Calu3 (cell line): ENCODE measurements at places on chromosomes 3 and 15. TPM values are rescaled to one million over a fixed set of nuclear protein-coding genes. Genes with fewer than 3 reads are reported as not detected.

- H3K27ac ChIP-seq = no peak overlapping the region
- H3K36me3 ChIP-seq = no peaks in the 10 kb centered on the region
- no peak overlapping the region for H3K4me3 ChIP-seq
- H3K4me1 ChIP-seq = no peaks in the 10 kb centered on the region
These were observed 160.8 kb upstream of the TLE3 start for GRCh38 chr15:70258369-70259027.

GRCh38 chr3:27487383-27487782, 3.2 kb upstream of the SLC4A7 start:
- H3K36me3 ChIP-seq = peaks cover 23% of the 10 kb centered on the region
- no peak overlapping the region for H3K27ac ChIP-seq
- H3K4me3 ChIP-seq = no peak overlapping the region
- no peaks in the 10 kb centered on the region for H3K4me1 ChIP-seq
- DNase-seq = no peak
- H3K27me3 ChIP-seq = no peaks in the 10 kb centered on the region

- DNase-seq = no peak
- no peaks in the 10 kb centered on the region for H3K36me3 ChIP-seq
- H3K4me1 ChIP-seq = peaks cover 11% of the 10 kb centered on the region
- H3K4me3 ChIP-seq = no peak overlapping the region
- H3K27me3 ChIP-seq = peaks cover 17% of the 10 kb centered on the region
These were observed 94.0 kb upstream of the VGLL4 start for GRCh38 chr3:11737742-11738141.

GRCh38 chr3:97658668-97659285, 105.8 kb upstream of the ARL6 start:
- no peak overlapping the region for H3K27ac ChIP-seq
- DNase-seq = peak; percentile 8
- H3K4me1 ChIP-seq = no peaks in the 10 kb centered on the region
- H3K4me3 ChIP-seq = no peak overlapping the region
- no peaks in the 10 kb centered on the region for H3K36me3 ChIP-seq

- H3K4me3 ChIP-seq = no peak overlapping the region
- H3K4me1 ChIP-seq = no peaks in the 10 kb centered on the region
- no peak for DNase-seq
- H3K36me3 ChIP-seq = no peaks in the 10 kb centered on the region
These were observed 34.2 kb downstream of the SEMA5B start for GRCh38 chr3:122993124-122993978.

GRCh38 chr3:149507491-149508324, 33.2 kb downstream of the TM4SF4 start:
- DNase-seq = no peak
- peak overlapping the region; percentile 6 for H3K4me3 ChIP-seq
- no peaks in the 10 kb centered on the region for H3K27me3 ChIP-seq

DNA sequence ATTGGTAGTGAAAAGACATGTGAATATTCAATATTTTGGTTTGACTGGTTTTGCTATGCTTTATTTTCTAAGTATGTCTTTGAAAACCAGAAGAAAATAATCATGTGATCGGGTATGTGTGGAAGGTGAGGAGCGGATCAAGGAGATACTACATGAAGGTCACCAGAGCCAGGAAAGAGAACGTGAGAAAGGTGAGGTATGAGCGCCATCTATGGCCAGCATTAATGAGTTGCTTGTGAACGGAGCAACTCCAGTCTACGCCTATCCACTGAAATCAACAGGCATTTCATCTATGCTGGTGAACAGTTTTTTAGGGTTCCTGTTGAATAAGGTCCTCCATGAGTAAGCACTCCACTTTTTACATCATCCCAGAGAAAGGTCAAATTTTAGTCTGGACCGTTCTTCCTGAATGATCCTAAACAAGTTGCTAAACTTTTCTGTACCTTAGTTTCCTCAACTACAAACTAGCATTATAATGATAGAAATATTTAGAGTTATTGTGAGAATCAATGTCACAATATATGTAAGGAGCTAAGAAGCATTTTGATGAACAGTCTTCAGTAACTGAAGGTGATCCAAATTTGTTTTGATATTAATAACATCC, 1435.2 kb upstream of the CADM2 start:
- H3K4me1 ChIP-seq = no peaks in the 10 kb centered on the region
- peak; percentile 60 for DNase-seq
- no peaks in the 10 kb centered on the region for H3K36me3 ChIP-seq
- H3K27ac ChIP-seq = no peak overlapping the region
- no peak overlapping the region for H3K4me3 ChIP-seq

- H3K4me3 ChIP-seq = no peak overlapping the region
- H3K27me3 ChIP-seq = no peaks in the 10 kb centered on the region
- peak; percentile 61 for DNase-seq
- H3K4me1 ChIP-seq = peaks cover 37% of the 10 kb centered on the region
These were observed 555.2 kb downstream of the MAGI1 start for GRCh38 chr3:65483480-65483879.

DNA sequence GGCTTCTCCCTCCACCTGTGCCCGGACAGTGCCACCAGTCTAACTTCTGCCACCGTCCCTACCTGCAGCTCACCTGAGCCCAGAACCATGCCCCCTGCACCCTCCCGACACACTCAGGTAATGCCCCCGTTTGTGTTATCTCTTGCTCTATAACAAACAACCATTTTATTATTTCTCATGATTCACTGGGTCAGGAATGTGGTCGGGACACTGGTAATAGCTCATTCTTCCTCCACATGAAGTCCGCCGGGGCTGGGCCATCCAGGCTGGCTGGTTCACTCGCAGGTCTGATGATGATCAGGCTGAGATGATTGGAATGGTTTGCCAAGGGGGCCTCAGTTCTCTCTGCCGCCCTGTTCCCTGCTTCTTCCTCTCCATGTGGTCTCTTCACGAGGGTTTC, 20.3 kb upstream of the NR2E3 start:
- peaks cover 57% of the 10 kb centered on the region for H3K4me1 ChIP-seq
- DNase-seq = peak; percentile 89
- H3K27ac ChIP-seq = peak overlapping the region; percentile 83
- peaks cover 21% of the 10 kb centered on the region for H3K36me3 ChIP-seq
- peak overlapping the region; percentile 42 for H3K4me3 ChIP-seq

- H3K4me3 ChIP-seq = no peak overlapping the region
- H3K27ac ChIP-seq = no peak overlapping the region
- H3K36me3 ChIP-seq = no peaks in the 10 kb centered on the region
- no peak for DNase-seq
- H3K27me3 ChIP-seq = no peaks in the 10 kb centered on the region
- no peaks in the 10 kb centered on the region for H3K4me1 ChIP-seq
These were observed 235.7 kb downstream of the SATB1 start for GRCh38 chr3:18189282-18190050.

DNA sequence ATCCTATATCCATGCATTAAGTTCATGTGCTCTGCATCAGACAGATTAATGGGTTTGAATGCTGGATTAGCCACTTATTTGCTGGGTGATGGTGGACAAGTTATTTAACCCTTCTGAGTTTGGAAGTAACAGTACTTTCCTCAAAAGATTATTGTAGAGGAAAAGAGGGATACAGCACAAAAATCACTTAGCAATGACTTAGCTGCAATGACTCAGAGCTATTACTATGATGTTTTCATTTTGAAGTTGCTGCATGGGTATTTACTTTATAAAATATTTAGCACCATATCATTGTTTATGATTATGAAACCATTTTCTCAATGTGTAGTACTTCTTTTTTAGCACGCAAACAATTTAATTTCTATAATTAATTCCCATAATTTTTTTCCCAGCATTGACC, 248.4 kb downstream of the MYRIP start:
- H3K4me1 ChIP-seq = no peaks in the 10 kb centered on the region
- no peaks in the 10 kb centered on the region for H3K27me3 ChIP-seq
- no peak for DNase-seq
- H3K27ac ChIP-seq = no peak overlapping the region
- no peak overlapping the region for H3K4me3 ChIP-seq

- no peak overlapping the region for H3K27ac ChIP-seq
- H3K36me3 ChIP-seq = no peaks in the 10 kb centered on the region
- H3K4me3 ChIP-seq = no peak overlapping the region
- H3K4me1 ChIP-seq = peaks cover 11% of the 10 kb centered on the region
These were observed 789.2 kb downstream of the DIPK2A start for GRCh38 chr3:144760831-144761230.

GRCh38 chr3:40237889-40238571, 71.5 kb upstream of the EIF1B start:
- H3K27ac ChIP-seq = no peak overlapping the region
- H3K36me3 ChIP-seq = no peaks in the 10 kb centered on the region
- no peak for DNase-seq
- no peaks in the 10 kb centered on the region for H3K4me1 ChIP-seq

GRCh38 chr3:64190517-64191515, 34.5 kb downstream of the PRICKLE2 start:
- DNase-seq = no peak
- H3K27me3 ChIP-seq = no peaks in the 10 kb centered on the region
- H3K27ac ChIP-seq = no peak overlapping the region
- peaks cover 42% of the 10 kb centered on the region for H3K4me1 ChIP-seq

- no peaks in the 10 kb centered on the region for H3K4me1 ChIP-seq
- no peak overlapping the region for H3K4me3 ChIP-seq
- peaks cover 9% of the 10 kb centered on the region for H3K27me3 ChIP-seq
- DNase-seq = no peak
- H3K36me3 ChIP-seq = no peaks in the 10 kb centered on the region
These were observed 8.6 kb downstream of the TM6SF1 start for GRCh38 chr15:83115831-83116565.

DNA sequence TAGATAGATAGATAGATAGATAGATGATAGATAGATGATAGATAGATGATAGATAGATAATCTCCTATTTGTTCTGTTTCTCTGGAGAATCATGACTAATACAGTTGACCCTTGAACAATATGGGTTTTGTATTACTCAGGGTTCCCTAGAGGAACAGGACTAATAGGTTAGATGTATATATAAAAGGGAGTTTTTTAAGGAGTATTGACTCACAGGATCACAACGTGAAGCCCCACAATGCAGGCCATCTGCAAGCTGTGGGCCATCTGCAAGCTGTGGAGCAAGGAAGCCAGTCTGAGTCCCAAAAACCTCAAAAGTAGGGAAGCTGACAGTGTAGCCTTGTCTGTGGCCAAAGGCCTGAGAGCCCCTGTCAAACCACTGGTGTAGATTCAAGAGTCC, 67.6 kb downstream of the PYDC2 start:
- H3K4me3 ChIP-seq = no peak overlapping the region
- no peaks in the 10 kb centered on the region for H3K27me3 ChIP-seq
- H3K4me1 ChIP-seq = peaks cover 18% of the 10 kb centered on the region
- DNase-seq = no peak
- H3K36me3 ChIP-seq = no peaks in the 10 kb centered on the region
- H3K27ac ChIP-seq = no peak overlapping the region

GRCh38 chr3:195587824-195588223, 4.1 kb upstream of the APOD start:
- H3K4me3 ChIP-seq = no peak overlapping the region
- no peaks in the 10 kb centered on the region for H3K36me3 ChIP-seq
- H3K27me3 ChIP-seq = no peaks in the 10 kb centered on the region

GRCh38 chr15:69869881-69870505, 227.7 kb downstream of the TLE3 start:
- H3K27ac ChIP-seq = no peak overlapping the region
- H3K27me3 ChIP-seq = peaks cover 30% of the 10 kb centered on the region
- H3K4me3 ChIP-seq = no peak overlapping the region
- H3K4me1 ChIP-seq = peaks cover 14% of the 10 kb centered on the region
- DNase-seq = no peak

GRCh38 chr15:74037171-74038117, 42.9 kb downstream of the PML start:
- DNase-seq = no peak
- H3K27ac ChIP-seq = peak overlapping the region; percentile 15
- peaks cover 44% of the 10 kb centered on the region for H3K36me3 ChIP-seq
- no peaks in the 10 kb centered on the region for H3K27me3 ChIP-seq
- no peak overlapping the region for H3K4me3 ChIP-seq

DNA sequence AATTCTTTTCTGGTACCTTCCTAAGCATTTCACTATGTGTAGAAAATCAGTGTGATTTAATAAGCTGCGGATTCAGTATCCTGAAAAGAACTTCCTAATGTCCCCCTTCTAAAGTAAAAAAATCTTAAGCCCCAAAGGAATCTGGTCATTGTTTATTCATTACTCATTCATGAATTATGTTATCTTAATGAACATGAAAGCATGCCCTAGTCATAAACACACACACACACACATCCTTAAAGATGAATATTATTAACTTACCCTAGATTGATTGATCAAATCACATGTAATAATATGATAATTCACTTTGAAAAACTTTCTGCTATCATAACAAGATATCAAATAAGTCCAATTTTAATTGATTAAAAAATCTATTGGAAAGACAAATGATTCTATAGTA, 96.4 kb upstream of the BFSP2 start:
- peaks cover 20% of the 10 kb centered on the region for H3K27me3 ChIP-seq
- peaks cover 7% of the 10 kb centered on the region for H3K4me1 ChIP-seq
- no peak overlapping the region for H3K4me3 ChIP-seq

DNA sequence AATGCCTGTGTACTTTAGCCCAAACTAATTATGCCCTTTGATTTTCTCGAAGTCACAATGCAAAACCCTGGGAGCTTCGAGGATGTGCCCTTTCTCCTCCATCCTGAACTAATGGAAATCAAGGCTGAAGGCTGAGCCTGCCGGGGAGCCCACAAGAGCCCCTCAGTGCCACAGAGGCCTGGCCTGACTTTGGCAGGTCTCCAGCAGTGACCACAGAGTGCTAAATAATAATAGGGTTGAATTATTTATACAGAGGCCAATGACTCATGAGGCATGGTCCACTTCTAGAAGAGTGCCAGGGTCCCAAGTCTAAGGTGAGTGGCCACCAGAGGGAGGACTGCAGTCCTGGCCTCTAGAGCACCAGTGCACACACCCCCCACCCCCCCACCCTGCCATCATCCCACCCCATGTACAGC, 19.1 kb upstream of the GLCE start:
- no peak overlapping the region for H3K27ac ChIP-seq
- H3K36me3 ChIP-seq = no peaks in the 10 kb centered on the region
- peak; percentile 67 for DNase-seq
- no peak overlapping the region for H3K4me3 ChIP-seq
- H3K4me1 ChIP-seq = peaks cover 18% of the 10 kb centered on the region

DNA sequence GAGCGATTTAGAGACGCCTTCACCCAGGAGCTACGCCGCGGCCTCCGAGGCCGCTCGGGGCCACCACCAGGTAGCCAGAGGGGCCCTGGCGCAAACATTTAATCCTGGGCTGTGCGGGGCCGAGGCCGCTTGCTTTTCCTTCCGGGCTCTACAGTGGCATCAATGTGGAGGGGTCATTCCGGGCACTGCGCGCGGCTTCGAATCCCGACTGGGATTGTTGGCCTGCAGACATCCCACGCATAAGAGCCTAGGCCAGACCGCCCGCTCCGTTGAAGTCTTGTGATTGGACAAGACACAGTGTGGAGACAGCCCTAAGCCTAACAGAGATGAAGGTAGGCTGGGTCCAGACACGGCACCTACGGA, 568 bp upstream of the NCBP2 start:
- H3K27ac ChIP-seq = peak overlapping the region; percentile 97
- H3K27me3 ChIP-seq = no peaks in the 10 kb centered on the region
- DNase-seq = peak; percentile 13
- peaks cover 82% of the 10 kb centered on the region for H3K36me3 ChIP-seq

KBTBD13 gene
- total RNA-seq = not detected in 2 replicates

TJP1 gene
- 37.4 and 44.3 TPM in 2 replicates for total RNA-seq

CHRNA5 gene
- total RNA-seq = 34.9 and 47.0 TPM in 2 replicates

CPNE9 gene
- not detected in 2 replicates for total RNA-seq

TNIK gene
- 17.6 and 19.7 TPM in 2 replicates for total RNA-seq

PRRT3 gene
- 1.2 and 1.6 TPM in 2 replicates for total RNA-seq

IL5RA gene
- total RNA-seq = not detected in 2 replicates

IMPG2 gene
- total RNA-seq = 0.50 and 0.78 TPM in 2 replicates

SI gene
- not detected in 2 replicates for total RNA-seq

ST3GAL6 gene
- 1.7 and 3.2 TPM in 2 replicates for total RNA-seq

UROC1 gene
- not detected in 2 replicates for total RNA-seq

ISY1 gene
- total RNA-seq = 63.8 and 77.0 TPM in 2 replicates

RAMAC gene
- 31.5 and 34.5 TPM in 2 replicates for total RNA-seq

CHST14 gene
- 8.7 and 11.5 TPM in 2 replicates for total RNA-seq

FEZF2 gene
- total RNA-seq = not detected in 2 replicates
